Stimulated activated CD8-positive, alpha-beta memory T cell treated with anti-CD3 and anti-CD28 coated beads, Interleukin-15, amount 100 ng/mL, for 4 hours (primary cell): ENCODE measurements at places on chromosomes 11 and 22.

GRCh38 chr11:88438721-88439120, 101.2 kb upstream of the CTSC start:
- DNase-seq = no peak

GRCh38 chr22:17717708-17718107, 56.6 kb downstream of the BID start:
- DNase-seq = no peak

- no peak for DNase-seq
Observed at GRCh38 chr11:77109236-77110019, 6.8 kb downstream of the OMP start.

- DNase-seq = no peak
Observed at GRCh38 chr11:67268081-67268961, 2.0 kb downstream of the GRK2 start.

DNA sequence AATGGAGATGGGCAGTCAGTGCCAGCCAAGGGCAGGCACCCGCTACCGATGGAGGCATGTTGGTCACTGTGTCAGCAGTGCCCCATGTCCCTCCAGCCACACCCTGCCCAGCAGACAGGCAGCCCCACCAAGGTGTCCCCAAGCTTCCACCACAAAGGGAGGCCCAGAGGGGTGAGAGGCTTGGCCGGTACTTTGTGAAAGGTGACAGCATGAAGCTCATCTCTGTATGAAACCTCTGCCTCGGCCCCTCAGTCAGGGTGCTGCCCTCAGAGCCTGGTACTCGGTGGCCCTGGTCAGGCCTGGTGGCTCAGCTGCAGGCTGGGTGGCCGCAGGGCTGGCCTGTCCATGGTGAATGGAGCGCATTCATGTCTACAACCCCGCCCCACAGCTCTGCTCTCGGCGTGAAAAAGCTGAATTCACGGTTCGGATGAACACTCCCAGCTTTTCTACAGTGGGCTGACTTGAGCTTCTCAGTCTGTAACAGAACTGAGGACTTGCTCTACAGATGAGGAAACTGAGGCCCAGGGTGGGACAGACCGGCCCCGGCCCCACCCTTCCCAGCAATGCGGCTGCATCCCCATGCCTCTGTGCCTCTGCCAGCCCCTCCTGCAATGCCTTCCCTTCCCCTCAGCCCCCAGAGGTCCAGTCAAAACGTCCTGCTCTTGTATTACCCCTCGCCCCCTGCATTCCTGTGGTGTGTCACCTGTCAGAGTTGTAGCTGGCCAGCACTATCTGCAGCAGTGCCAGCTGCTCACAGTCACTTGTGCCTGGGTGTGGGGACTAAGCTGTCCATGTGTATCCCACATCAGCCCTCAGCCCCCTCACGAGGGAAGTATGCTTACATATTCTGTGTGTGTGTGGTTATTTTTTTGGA, 27.7 kb downstream of the RSPH14 start:
- no peak for DNase-seq

DNA sequence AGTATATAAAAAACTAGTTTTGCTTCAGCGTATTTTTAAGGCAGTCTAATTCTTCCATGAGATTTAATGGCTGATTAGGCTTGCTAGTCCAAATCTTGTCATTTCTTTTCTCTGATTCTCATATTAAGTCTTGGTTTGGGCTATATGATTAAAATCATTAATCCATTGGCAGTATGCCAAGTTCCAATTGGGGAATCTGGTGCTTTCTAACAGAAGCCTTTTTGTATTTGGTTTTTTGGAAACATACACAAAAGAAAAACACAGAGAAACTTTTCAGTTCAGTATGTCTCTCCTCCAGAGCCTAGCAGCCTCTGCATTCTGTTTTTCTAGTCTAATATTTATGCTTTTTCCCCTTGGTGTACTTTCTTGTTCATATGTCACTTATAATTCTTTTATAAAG, 37.9 kb downstream of the SWAP70 start:
- DNase-seq = no peak
